Esophagus mucosa (tissue), 1 donor: ENCODE measurements at places on chromosomes 13 and 19. TPM values are rescaled to one million over a fixed set of nuclear protein-coding genes. Genes with fewer than 3 reads are reported as not detected.

Gene MBD3L2
- total RNA-seq = not detected

Gene C19orf85
- not detected for total RNA-seq

Gene NANOS2
- not detected for total RNA-seq

Gene PODNL1
- total RNA-seq = 8.5 TPM

Gene NTN5
- not detected for total RNA-seq

Gene PDE4A
- 0.92 TPM for total RNA-seq

Gene ITGBL1
- total RNA-seq = 0.40 TPM

Gene VSIG10L
- total RNA-seq = 103 TPM

Gene FRY
- 10.2 TPM for total RNA-seq

Gene ZNF723
- total RNA-seq = not detected

Gene ADGRE1
- not detected for total RNA-seq
